ENCODE measurements at places on chromosomes 13 and 19. TPM values are rescaled to one million over a fixed set of nuclear protein-coding genes. Genes with fewer than 3 reads are reported as not detected.

- DNase-seq, result no peak
- H3K36me3 ChIP-seq, result no peaks in the 10 kb centered on the region
- H3K4me1 ChIP-seq, result peaks cover 55% of the 10 kb centered on the region
- peak overlapping the region; percentile 7 for H3K4me3 ChIP-seq
- H3K27me3 ChIP-seq, result no peaks in the 10 kb centered on the region
- no peak overlapping the region for H3K27ac ChIP-seq
These were observed 4.1 kb downstream of the CSNK1G2 start for GRCh38 chr19:1944916-1945561.

GRCh38 chr13:22325761-22326160, 654.9 kb downstream of the FGF9 start:
- H3K27ac ChIP-seq, result no peak overlapping the region
- H3K27me3 ChIP-seq, result peaks cover 5% of the 10 kb centered on the region
- H3K4me1 ChIP-seq, result no peaks in the 10 kb centered on the region
- no peaks in the 10 kb centered on the region for H3K36me3 ChIP-seq

DNA sequence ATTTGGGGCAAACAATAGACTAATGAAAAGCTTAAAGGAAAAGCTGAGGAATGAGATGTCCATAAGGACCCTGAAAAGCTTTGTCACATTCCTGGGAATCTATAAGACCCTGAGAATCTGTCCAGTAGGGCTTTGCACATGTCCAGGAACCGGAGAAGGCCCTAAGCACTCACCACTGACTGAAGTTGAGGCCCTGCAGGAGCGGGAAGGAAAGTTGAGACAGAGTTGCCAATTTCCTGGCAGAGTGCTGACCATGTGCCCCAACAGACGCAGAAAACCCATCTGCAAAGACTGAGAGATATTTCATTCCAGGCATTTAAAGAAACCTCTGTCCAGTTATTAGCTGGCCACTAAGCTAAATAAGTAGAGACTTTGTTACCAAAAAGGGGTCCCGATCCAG, 890.5 kb downstream of the UQCRFS1 start:
- H3K27ac ChIP-seq, result no peak overlapping the region
- H3K36me3 ChIP-seq, result no peaks in the 10 kb centered on the region
- no peak for DNase-seq
- peaks cover 2% of the 10 kb centered on the region for H3K27me3 ChIP-seq
- no peak overlapping the region for H3K4me3 ChIP-seq
- peaks cover 3% of the 10 kb centered on the region for H3K4me1 ChIP-seq

DNA sequence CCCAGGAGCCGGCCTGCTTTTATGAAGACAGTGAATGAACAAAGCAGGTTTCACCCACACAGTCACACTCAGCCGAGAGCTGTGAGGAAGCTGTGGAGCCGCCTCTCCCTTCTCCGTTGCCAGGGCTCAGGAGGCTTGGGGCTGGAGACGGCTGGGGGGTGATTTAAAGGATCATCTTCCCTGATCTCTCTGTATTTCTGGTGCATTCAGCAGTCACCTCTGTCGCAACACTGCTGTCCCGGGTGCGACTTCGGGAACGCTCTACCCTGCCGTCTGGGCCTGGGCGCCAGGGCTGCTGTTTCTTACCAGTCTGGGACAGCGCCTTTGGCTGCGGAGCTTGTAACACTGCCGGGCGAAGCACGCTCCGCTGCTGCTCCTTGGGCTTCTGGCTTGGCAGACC, 18.1 kb downstream of the CAPS start:
- no peak overlapping the region for H3K4me3 ChIP-seq
- peaks cover 5% of the 10 kb centered on the region for H3K36me3 ChIP-seq
- DNase-seq, result no peak
- H3K4me1 ChIP-seq, result peaks cover 6% of the 10 kb centered on the region
- no peaks in the 10 kb centered on the region for H3K27me3 ChIP-seq

GRCh38 chr13:29858231-29858630, 7.8 kb upstream of the UBL3 start:
- H3K27ac ChIP-seq, result no peak overlapping the region
- H3K27me3 ChIP-seq, result peaks cover 5% of the 10 kb centered on the region
- H3K4me1 ChIP-seq, result no peaks in the 10 kb centered on the region
- no peaks in the 10 kb centered on the region for H3K36me3 ChIP-seq
- no peak for DNase-seq

DNA sequence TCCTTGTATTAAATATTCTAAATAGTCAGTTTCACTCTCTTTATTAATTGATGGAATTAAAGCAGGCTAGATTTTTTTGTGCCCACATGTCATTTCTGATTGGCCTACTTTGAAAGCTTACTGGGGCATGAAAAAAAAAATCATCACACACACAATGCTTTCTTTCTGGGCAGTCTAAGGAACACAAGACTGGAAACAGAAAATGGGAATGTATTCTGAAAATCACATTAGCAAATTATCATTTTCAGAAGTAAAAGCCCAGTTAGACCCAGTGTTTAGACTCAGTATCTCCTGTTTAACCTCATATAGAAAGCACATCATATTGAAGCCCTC, 339.4 kb downstream of the SPRY2 start:
- no peaks in the 10 kb centered on the region for H3K4me1 ChIP-seq
- no peak for DNase-seq
- H3K36me3 ChIP-seq, result no peaks in the 10 kb centered on the region
- no peak overlapping the region for H3K4me3 ChIP-seq

GRCh38 chr13:88761145-88761544, 1090.0 kb downstream of the SLITRK5 start:
- H3K27me3 ChIP-seq, result no peaks in the 10 kb centered on the region
- H3K4me3 ChIP-seq, result no peak overlapping the region
- H3K4me1 ChIP-seq, result no peaks in the 10 kb centered on the region
- H3K27ac ChIP-seq, result no peak overlapping the region
- H3K36me3 ChIP-seq, result peaks cover 7% of the 10 kb centered on the region

Gene CEACAM4
- not detected for total RNA-seq

Gene PGLYRP1
- not detected for total RNA-seq

Gene PSG5
- total RNA-seq, result not detected

Gene MCEMP1
- not detected for total RNA-seq

Gene CCNE1
- 8.8 TPM for total RNA-seq
